ENCODE measurements at places on chromosomes 1 and 21. TPM values are rescaled to one million over a fixed set of nuclear protein-coding genes. Genes with fewer than 3 reads are reported as not detected.

- DNase-seq = no peak
Observed at GRCh38 chr21:32768530-32768929, 3.0 kb downstream of the PAXBP1 start.

The PTPN22 gene
- not detected for total RNA-seq

DNA sequence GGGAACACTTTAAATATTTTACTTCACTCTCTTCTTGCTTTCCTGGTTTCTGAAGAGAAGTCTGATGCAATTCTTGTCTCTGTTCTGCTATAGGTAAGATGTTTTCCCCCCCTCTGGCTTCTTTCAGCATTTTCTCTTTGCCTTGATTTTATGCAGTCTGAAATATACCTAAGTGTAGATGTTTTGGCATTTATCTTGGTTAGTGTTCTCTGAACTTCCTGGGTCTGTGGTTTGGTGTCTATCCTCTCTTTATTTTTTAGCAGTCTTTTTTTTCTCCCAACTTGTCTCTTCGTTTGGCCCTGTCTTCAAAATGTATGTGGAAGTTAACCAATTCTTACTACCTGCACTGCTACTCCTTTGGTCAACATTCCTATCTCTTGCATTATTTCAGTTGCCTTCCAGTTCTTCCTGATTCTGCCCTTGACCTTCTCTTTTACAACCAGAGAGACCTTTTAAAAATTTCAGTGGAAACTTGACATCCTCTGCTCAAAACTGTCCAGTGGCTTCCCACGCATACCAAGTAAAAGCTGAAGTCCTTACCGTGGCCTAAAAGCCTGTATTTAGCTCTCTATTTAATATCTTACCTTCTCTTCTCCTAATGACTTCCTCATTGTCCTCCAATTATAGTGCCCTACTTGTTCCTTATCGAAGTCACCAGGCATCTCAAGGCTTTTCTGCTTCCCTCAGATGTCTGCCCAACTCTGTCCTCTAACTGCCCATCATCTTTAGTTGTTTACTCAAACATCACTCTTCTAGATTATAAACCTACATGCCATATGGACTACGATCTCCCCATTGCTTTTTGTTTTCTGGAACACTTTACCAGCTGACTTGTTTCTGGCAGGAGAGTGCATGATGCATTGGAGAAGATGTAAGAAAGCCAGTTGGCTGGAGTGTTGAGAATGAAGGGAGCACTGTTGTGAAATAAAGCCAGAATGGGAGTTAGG, 40.9 kb downstream of the RAP1A start:
- no peak for DNase-seq

DNA sequence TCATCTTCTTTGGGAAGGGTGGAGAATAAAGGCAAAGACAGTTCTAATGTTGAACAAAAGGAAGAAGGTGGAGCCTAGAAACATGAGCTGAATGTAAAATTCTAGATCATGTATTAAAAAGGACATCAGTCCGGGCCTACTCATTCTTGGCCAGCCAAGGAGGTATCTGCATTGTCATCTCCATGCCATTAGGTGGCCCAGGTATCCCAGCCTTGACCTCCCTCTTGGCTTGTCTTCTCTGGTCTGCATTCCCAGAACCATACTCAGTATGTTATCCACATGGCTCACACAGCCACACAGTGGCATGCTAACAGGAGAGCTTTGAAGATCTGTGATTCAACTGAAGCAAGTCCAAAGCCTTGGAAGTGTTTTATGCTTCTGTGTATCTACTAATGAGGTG, 369.8 kb upstream of the KAZN start:
- no peak for DNase-seq

GRCh38 chr1:51444096-51444495, 75.0 kb downstream of the EPS15 start:
- DNase-seq = no peak

The CFHR3 gene
- not detected for total RNA-seq

DNA sequence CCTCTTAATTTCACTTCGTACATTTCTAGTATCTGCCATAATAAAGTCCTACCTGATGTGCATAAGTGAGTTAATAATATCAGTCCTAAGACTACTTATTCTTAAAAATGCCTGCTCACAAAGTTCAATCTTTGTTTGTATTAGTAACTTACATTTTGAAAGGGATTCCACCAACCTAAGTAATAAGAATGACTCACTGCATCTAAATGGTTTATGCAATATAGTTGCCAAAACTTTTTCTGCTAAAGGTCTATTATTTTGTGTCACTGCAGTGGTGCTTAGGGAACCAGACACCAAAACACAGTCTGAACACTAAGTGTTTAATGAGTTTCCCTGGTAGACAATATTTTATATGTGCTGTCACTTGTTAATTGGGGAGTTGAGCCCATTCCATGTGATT, 1.8 kb downstream of the ZNF669 start:
- DNase-seq = no peak

The KRTAP21-2 gene
- not detected for total RNA-seq

The TNFRSF18 gene
- not detected for total RNA-seq

The MMEL1 gene
- total RNA-seq = not detected

GRCh38 chr1:226786550-226786949, 47.5 kb upstream of the ITPKB start:
- no peak for DNase-seq

The DDR2 gene
- 0.13 TPM for total RNA-seq

GRCh38 chr1:202090994-202091393, 31.7 kb upstream of the GPR37L1 start:
- DNase-seq = peak; percentile 45

DNA sequence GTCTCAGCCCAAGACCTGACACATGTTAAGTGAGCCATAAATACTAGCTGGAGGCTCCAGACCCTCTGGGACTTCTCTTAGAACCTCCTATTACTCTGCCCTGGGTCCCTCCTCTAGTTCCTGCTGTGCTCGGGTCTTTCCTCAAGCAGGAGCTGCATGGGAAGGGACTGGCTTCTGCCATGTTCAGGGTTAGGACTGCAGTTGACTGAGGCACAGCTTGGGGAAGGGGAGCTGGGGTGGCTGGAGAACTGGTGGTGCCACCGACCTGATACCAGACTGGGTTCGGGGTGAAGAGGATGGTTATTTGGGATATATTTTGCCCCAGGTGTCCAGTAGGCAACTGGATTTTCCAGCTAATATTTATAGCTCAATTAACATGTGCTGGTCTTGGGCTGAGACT, 15.7 kb downstream of the HYI start:
- no peak for DNase-seq

GRCh38 chr1:167455786-167456446, 62.4 kb downstream of the CD247 start:
- no peak for DNase-seq

The TGFB2 gene
- not detected for total RNA-seq

The LCE3B gene
- not detected for total RNA-seq

Measured in HepG2 (cell line).